ENCODE measurements at places on chromosomes 12 and 14. TPM values are rescaled to one million over a fixed set of nuclear protein-coding genes. Genes with fewer than 3 reads are reported as not detected.

Gene CPNE8
- total RNA-seq = 27.0 TPM

Gene CMA1
- total RNA-seq = not detected

Gene HIP1R
- 12.0 TPM for total RNA-seq

Gene MYO1H
- not detected for total RNA-seq

Gene LRP1-AS
- total RNA-seq = not detected

Gene EFS
- 6.3 TPM for total RNA-seq

Gene IRAK3
- total RNA-seq = 9.1 TPM

Gene SERPINA12
- not detected for total RNA-seq

Gene LRRC43
- 0.79 TPM for total RNA-seq
